Activated CD8-positive, alpha-beta memory T cell treated with anti-CD3 and anti-CD28 coated beads for 1 hour (primary cell): ENCODE measurements at places on chromosomes 1 and 21.

GRCh38 chr1:205944525-205944924, 1.3 kb upstream of the SLC26A9 start:
- no peak for DNase-seq

- DNase-seq, result no peak
Observed at GRCh38 chr1:1281533-1282321, 1.5 kb downstream of the SCNN1D start.

GRCh38 chr1:8408151-8408839, 90.4 kb downstream of the SLC45A1 start:
- DNase-seq, result no peak

GRCh38 chr1:59556398-59556797, 258.4 kb upstream of the HOOK1 start:
- DNase-seq, result no peak

DNA sequence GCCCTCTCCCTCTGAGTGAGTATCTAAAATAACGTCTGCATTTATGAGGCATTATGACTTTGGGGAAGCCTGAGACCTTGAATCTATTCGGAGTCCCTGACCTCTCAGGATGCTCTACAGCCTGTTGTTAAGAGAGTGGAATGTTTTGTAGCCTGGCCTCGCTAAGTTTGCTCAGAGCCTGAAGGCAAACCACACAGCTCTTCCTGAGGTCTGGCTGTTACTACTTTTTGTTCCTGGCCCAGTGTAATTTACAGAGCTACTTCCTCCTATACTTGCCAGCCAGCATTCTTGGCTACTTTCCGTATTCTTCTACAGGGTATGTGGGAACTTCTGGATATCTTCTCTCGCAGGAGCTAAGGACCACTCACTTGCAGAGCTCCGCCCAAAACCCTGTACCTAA, 3.6 kb upstream of the ZMYM4 start:
- no peak for DNase-seq

DNA sequence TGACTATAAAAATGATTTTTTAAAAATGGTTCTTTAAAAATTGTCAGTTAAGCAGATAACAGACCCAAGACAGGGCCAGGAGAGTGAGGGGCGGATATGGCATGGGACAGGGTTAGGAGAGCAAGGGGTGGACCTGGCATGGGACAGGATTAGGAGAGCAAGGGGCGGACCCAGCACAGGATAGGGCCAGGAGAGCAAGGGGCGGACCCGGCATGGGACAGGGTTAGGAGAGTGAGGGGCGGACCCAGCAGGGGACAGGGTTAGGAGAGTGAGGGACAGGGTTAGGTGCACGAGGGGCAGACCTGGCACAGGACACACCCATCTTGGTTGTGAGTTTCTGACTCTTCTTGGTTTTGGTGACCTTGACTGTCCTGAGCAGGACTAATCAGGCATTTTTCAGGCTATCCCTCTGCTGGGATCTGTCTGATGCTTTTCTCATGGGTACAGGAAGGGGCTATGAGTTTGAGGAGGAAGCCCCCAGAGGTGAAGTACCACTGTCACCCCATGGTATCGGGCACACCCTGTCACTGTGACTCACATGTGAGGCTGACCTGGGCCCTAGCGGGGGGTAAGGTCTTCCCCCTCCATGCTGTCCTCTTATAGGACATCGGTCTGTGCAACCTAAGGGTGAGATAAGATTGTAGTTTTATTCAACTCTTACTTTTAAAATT, 159.0 kb upstream of the COL6A1 start:
- DNase-seq, result no peak

DNA sequence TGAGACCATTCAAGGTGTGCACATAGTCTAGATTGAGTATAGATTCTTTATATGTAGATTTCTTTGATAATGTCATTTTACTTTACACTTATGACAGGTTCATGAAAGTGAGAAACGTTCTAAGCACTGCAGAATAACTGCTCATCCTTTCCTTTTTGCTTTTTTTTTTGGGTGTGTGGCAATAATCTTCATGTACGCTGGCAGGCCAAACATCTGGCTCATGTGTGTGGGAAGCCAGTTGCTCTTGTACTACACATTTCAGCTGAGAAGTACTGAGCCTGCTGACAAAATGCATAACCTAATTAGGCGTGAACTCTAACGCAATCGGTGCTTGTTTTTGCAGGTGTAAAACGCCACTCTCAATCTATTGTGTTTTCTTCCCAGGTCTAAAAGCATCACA, 350.8 kb upstream of the KAZN start:
- no peak for DNase-seq

DNA sequence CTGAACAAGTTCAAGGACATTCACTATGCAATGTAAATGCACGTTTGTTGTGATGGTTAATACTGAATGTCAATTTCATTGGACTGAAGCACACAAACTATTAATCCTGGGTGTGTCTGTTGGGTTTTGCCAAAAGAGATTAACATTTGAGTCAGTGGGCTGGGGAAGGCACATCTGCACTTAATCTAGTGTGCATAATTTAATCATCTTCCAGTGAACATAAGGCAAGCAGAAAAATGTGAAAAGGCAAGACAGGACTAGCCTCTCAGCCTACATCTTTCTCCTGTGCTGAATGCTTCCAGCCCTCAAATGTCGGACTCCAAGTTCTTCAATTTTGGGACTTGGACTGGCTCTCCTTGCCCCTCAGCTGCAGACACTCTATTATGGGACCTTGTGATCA, 40.1 kb downstream of the PRPF38A start:
- DNase-seq, result no peak

DNA sequence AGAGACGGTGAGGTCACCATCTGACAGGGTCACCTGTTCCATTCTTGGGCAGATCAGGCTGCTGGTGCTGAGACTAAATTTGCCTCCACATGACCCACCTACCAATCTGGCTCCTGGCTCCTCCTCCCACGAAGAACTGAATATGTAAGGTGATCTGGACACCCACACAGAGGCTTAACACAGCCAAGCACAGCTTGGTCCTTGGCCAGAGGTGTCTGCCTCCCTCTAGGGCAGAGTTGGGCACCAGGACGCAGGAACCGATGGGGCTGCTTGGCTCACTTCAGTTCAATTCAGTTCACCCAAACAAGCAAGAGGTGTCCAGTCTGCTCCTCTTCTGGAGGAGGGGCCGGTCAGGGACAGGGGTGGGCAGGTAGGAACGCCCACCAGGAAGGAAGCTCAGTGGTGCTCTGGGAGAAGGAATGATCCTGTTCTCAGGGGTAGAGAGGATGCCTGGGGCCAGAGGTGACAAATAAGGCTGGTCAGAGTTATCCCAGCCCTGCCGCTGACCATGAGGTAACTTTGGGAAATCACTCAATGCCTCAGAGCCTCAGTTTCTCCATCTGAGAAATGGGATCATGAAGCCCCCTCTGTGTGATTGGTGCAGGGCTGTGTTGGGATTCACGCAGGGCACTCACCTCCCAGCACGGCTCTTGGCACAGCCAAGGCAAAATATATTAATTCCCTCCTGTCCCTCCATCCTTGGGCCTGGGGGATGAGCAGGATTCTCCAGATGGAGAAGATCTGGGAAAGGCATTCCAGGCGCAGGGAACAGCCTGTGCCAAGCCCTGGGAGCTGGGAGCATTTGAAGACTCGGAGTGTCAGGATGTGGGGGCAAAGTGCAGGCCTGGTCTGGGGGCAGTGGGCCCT, 284.5 kb downstream of the PTPRU start:
- no peak for DNase-seq

DNA sequence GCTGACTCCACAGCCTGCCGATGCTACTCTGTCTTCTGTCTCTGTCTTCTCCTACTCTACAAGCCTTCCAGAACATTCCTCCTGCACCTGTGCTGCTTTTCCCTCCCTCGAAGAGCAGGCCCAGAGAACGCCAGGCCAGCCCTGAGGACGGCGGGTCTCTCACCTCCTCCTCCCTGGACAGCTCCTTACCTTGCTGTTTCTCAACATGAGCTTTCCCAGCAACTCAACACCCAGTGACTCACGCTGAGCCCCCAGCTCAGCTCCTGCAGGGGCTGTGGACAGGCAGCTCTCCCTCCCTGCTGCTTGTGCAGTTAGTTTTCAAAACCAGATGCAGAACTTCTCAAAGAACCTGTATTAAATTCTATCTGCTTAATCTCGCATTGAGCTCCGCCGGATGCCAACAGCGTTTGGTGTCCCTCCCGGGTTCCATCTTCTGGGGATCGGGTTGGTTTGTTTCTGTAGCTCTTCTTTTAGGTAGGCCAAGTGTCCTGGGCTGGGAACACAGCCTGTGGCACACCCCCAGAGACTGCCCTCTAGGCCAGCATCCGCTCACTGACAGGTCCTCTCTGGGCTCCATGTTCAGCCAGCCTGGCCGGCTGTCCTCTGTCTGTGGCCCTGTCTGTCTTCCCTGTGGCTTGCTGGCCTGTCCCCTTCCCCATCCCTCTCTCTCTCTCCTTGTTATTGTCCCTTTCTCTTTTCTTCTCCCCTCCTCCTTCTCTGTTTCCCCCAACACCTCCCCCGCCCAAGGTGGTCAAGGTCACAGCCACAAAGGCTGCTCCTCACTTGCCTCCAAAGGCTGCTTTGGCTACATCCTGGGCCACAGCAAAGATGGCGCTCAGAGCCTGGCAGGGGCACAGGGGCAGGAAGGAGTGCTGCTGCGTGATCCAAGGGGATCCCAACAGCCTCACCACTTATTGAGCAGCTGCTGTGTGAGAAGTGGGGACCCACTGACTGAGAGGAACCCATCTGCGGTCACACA, 391.0 kb downstream of the MATN1 start:
- DNase-seq, result no peak

DNA sequence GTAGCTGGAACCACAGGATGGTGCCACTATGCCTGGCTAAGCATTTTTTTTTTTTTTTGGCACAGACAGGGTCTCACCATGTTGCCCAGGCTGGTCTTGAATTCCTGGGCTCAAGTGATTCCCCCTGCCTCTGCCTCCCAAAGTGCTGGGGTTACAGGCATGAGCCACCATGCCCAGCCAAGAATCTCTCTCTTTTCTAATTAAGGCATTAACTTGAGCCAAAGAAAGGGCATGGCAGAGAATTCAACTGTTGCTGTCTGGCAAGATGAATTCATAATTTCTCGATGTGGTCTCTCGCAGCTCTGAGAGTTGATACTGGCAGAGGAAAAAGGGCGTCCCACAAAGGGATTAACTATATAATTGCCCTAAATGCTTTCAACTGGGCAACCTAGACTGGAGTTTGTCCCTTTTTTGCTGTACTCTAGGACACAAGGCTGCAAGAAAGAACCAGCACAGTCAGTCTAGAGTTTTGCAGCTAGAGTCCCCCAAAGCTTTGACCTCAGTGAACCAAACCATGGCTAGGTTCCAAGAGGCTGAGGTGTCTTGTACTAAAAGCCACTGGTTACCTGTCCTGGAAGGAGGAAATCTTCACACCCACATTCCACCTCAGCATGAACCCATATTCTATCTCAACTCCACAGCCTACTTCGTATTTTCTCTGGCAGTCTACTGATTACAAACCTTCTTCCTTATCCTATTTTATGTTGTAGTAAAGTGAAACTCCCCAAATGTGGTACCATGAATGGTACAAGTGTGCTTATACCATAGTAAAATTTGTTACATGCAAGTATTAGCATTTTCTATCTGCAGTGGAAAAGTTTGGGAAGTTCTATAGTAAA, 51.2 kb downstream of the OPTC start:
- DNase-seq, result no peak

DNA sequence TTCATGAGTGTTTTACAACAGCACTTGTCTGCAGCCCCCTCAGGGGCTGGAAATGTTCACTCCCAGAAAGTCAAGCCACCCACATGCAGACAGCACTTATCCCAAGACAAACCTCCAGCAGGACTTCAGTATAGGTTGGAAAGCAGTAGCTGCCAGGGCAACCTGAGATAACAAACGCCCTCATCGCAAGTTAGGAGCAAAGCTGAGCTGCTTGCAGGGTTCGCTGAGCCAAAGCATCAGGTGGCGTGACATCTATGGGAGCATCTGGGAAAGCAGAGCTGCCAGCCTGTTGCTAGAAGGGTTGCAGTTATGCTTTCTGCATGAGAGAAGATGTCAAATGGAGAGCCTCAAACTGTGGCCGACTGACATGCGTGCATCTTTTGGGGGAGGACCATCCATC, 4.2 kb upstream of the STXBP3 start:
- no peak for DNase-seq

- DNase-seq, result no peak
Observed at GRCh38 chr1:230212405-230212936, 145.4 kb downstream of the GALNT2 start.

GRCh38 chr1:146001709-146002108, 5.3 kb upstream of the TXNIP start:
- no peak for DNase-seq

DNA sequence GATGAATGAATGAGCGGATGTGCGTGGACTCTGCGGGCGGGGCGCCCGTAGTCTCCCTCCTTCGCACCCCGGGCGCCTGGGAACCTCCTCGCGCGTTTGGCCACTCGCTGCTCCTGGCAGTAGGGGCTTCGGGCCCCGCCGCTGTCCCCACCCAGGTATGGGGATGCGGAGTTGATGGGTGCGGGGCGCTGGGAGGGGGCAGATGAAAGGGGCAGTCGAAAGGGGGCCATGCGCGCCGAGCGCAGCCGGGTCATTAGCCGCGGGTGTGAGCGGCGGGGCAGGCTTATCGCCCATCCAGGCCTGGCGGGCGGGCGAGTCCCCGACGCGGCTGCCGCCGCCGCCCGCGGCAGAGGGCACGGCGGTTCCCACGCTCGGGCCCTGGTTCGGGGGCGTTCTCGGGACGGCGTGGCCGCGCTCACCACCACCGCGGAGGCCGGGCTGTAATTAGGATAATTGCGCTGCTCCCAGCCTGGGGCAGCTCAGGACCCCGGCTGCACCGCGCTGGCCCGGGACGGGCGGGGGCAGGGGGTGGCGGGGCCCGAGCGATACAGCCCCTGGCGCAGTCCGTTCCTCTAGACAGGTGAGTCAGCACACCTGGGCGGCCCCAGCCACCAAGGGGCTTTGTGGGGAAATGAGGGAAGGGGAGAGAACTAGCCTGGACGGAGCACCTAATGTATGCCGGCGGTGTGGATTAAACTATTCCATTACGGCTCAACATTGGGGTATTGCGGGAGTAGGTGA, 22.1 kb upstream of the CITED4 start:
- DNase-seq, result no peak

- no peak for DNase-seq
Observed at GRCh38 chr21:33152732-33153130, 77.0 kb upstream of the IFNAR2 start.

- DNase-seq, result no peak
Observed at GRCh38 chr1:67348586-67349252, 41.0 kb downstream of the IL12RB2 start.

DNA sequence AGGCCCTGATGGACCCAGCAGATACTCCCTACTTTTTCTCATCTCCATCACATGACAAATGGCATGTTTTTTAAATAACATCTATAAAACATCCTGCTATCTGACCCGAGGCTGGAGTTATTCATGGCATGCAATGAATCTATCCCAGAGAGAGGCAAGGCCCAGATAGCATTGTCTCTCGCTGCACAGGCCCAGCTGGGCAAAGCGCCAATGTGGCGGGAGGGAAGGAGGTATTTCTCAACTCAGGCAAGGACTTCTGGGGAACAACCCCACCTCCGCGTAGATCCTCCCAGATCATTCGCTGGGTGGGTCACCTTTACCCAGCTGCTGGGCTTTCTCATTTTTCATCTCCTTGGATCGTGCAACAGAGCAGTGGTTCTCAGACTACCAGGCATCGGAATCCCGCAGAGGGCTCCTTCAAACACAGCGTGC, 59.8 kb downstream of the ERG start:
- no peak for DNase-seq
